ENCODE measurements at places on chromosomes 12 and 14.
A peak's percentile ranks its signal among the peaks of the same experiment; 100 is the strongest.

DNA sequence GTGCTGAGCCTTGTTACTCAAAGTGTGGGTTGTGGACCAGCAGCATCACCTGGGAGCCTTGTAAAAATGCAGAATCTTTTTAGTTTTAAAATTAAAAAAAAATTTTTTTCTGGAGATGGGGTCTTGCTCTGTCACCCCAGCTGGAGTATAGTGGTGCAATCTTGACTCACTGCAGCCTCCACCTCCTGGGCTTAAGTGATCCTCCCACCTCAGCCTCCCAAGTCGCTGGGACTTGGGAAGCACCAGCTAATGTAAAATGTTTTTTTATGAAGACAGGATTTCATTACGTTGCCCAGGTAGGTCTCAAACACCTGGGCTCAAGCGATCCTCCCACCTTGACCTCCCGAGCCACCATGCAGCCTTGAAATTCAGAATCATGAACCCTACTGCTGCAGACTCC lies 14.4 kb downstream of the MYBPC1 start:
- no peak for DNase-seq

DNA sequence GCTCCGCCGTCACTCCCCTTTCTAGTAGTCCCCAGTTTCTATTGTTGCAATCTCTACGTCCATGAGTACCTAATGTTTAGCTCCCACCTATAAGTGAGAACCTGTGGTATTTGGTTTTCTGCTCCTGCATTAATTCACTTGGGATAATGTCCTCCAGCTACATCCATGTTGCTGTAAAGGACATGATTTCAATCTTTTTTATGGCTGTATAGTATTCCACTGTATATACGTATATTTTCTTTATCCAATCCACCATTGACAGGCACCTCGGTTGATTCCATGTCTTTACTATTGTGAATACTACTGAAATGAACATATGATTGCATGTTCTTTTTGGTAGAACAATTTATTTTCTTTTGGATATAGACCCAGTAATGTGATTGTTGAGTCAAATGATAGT lies 114.7 kb downstream of the ANKS1B start:
- no peak for DNase-seq

GRCh38 chr12:99249543-99249942 lies 398.0 kb upstream of the GARIN6 start:
- no peak for DNase-seq

DNA sequence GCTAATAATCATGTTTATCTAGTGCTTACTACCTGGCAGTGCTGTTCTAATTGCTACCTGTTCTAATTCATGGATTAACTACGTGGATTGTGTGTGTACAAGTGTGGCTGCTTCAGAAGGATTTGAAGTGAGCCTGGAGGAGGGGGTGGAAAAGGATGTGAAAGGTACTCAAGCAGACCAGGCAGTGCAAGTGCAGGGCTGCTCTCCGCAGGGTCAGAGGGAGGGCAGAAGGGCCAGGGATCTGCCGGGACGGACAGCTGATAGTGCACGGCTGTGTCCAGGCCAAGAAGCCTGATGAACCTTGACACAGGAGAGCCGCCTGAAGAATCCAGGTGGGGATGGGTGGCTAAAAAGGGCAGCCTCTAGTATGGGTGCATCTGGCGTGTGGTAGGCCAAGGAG lies 28.5 kb downstream of the PIWIL1 start:
- no peak for DNase-seq

DNA sequence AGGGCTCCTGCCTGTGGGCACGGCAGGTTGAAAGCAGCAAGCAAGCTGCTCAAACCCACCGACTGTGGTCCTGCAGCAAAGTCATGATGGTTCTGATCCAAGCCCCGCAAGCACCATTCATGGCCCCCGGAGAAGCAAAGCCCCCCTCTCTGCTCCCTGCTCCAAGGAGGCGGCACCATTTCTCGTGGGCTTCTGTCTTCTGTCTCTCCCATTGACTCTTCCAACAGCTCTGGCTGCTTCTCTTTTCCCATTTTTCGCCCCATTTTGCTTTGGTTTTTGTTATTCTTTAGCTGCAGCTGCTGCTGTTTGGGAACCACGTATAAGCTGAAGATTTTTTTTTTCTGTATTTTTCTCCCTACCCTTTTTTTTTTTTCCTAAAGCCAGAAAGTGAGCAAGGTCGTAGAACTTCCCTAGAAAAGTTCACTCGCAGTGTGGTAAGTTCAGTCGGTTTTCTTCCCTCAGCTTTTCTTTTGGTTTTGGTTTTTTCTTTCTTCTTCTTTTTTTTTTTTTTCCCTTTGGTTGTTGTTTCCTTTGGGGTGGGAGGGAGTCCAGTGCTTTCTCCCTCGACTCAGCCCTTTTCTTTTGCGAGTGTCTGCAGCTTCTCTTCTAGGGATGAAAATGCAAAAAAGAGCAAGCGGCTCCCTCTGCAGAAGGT lies 354.1 kb downstream of the DPF3 start:
- DNase-seq: peak; percentile 18
